ENCODE measurements at places on chromosomes 1 and 21.

DNA sequence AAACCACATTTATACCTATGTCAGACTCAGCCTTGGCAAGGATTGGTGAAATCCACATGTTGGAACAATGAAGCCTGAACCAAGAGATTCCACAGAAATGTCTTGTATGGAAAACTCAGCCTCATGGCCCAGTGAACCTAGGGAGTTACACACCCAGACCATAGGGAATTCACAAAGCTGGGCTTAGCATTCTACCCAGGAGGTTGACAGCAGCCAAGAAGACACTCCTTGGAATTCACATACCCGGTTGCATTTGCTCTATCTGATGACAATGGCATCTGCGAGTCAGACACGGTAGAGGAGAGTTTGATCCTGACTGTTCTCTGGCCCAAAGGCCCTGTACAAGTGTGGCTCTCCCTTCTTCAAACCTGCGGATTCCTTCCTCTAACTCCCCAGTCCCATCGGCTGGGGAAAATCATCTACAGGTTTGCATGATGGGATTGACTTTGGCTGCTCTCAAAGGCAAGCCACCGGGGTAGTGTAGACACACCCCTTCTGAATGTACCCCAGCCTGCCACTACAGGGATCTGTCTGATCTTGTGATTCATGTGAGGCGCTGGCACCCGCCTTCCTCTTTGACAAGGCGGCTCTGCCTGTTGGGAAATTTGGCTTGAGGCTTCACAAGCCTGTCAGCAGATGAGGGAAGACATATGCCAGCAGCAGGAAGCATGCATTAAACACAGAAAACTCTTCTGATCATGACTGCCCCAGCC lies 297.3 kb upstream of the KAZN start:
- no peak for DNase-seq

DNA sequence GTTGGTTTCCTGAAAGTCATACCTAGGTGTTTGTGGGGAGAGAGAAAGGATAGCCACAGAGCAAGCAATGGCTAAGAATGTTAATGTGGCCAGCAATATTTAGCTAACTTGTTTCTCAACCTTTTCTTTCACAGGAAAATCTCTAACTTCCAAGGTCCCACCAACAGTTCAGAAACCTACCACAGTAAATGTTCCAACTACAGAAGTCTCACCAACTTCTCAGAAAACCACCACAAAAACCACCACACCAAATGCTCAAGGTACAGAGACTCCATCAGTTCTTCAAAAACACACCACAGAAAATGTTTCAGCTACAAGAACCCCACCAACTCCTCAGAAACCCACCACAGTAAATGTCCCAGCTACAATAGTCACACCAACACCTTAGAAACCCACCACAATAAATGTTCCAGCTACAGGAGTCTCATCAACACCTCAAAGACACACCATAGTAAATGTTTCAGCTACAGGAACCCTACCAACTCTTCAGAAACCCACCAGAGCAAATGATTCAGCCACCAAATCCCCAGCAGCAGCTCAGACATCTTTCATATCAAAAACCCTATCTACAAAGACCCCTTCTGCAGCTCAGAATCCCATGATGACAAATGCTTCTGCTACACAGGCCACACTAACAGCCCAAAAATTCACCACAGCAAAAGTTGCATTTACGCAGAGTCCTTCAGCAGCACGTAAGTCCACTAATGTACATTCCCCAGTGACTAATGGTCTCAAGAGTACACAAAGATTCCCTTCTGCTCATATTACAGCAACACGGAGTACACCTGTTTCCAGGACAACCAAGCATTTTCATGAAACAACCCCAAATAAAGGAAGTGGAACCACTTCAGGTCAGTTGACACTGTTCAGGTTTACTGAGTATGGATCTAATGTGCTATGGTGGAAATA lies 15.3 kb downstream of the CD55 start:
- DNase-seq = no peak

- no peak for DNase-seq
These were observed 10.0 kb downstream of the LRRC53 start for GRCh38 chr1:74502432-74502831.

GRCh38 chr1:193388683-193389082 lies 202.3 kb upstream of the B3GALT2 start:
- no peak for DNase-seq

GRCh38 chr1:147741065-147741464 lies 19.3 kb downstream of the GJA5 start:
- DNase-seq = no peak

- no peak for DNase-seq
These were observed 73.0 kb downstream of the SWT1 start for GRCh38 chr1:185229981-185230380.

DNA sequence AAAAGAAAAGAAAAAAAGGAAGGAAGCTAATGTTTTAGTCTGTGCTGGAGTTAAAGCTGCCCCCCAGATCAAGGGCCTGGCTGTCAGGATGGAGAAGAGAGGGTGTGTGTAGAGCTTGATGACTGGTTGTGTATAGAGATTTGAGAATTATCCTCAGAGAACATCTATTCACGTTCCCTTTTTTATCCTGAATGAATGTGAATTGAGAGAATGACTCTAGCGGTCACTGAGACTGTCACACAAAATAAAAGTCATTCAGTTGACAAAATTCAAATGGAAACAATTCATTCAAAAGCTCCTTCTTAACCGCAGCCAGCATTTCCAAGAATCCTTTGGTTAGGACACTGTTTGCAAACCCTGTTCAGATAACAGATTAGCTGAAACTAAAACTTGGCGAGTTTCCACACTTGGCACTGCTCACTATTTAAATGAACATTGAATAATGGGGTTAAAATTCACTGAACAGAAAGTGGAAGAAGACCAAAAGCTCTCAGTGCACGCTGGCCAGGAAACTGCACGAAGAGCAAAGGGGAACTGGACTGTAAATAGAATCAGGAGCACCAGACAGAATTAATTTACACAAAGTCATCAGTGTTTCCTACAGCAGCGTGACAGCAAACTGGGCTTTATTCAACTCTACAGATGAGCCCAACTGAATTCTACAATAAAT lies 13.6 kb upstream of the FAM89A start:
- DNase-seq = no peak

DNA sequence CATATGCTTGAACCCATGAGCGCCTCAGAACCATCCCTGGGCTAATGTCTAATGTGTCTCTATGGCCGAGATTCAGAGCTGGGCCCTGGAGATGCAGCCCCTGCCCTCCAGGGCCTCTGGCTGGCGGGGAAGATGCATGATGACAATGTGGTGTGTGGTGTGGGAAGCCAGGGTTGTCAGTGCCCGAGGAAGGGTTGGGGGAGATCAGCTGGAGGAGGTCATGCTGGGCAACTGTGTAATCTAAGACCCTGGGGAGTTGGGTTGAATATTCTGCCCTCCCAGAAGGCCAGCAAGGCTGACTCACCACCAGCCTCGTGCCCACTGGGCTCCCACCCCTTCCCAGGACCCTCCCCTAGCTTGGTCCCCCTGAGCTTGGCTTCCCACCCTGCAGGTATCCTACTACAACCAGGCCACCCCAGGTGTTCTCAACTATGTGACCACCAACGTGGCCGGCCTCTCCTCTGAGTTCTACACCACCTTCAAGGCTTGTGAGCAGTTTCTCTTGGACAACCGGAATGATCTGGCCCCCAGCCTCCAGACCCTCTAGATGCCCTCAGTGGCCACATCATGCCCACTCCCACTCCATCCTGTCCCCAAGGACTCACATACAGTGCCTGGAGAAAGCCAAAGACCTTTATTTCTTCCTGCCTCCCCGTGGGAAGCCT lies 14.6 kb downstream of the FAM151A start:
- DNase-seq = no peak

DNA sequence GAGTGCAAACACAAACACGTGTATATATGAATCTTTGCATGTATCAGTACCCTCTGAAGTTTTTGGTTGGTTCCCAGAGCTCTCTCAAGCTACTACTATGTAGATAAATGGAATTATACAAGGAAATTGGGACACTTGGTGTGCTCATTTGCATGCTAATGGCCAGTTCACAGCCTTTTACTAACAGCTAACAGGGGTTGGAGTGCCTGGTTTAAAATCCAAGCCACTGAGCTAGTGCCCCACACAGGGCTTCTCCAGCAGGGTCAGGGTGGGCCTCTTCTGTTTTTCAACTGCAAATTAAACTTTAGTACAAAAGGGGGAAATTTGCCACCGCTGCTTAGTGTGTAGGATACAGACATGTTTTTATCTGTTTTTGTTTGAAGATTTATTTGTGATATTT lies 121.0 kb downstream of the ATP5PO start:
- DNase-seq = no peak
